ENCODE measurements at places on chromosomes 13 and 19. TPM values are rescaled to one million over a fixed set of nuclear protein-coding genes. Genes with fewer than 3 reads are reported as not detected.

DNA sequence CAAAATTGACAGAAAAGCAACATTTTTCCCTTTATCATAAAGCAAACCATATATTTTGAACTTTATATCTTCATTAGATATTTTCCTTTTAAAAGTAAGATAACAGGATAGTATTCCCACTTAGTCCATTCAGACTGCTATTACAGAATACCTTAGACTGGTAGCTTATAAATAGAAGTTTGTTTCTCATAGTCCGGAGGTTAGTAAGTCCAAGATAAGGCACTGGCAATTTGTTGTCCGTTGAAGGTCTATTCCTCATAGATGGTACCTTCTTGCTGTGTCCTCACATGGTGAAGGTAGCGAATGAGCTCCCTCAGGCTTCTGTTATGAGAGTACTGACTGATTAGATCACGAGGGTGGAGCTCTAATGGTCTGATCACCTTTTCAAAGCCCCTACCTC lies 70.4 kb downstream of the ZMYM2 start:
- no peak for DNase-seq

- no peak for DNase-seq
These were observed 29.4 kb downstream of the AP1M1 start for GRCh38 chr19:16226878-16227836.

DNA sequence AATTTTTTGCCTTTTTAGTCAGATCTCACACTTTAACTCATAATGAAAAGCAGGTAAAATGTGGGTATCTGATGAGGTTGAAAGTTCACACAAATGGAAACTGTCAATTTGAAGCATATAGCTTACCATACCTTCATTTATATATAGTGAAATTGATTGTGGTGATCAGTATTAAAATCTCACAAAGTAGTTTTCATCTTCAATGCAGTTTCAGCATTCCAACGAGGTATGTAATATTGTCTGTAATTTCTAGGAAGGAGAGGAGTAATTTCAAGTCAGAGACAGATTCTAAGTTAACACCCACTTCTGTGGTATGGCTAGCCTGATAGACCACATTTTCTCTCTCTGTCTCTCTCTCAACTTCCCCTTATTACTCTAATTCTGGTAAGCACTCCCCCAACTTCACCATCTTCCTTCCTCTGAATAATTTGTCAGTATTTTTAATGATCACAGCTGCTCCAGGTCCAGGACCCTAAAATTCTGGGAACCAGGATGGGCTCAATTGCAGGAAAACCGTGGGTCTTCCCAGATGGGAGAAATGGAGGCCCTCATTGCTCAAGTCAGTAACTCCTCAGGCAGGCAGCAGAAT lies 455.7 kb downstream of the FGF9 start:
- DNase-seq: no peak

DNA sequence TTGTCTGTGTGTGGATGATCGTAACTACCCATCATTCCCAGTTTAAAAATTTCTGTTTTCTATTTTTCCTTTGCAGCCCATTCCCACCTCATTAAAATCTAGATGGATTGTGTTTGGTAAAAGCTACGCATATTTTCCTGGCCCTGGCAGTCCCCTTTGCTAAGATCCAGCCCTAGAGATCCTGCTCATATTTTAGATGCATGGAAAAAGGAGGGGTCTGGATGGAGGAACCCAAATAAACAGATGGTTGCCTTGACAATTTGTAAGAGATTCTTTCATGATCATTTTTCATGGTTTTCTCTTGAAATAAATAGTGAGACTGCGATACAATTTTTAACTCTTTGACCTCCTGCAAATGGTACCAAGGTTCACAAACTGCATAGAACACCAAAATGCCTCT lies 174.4 kb downstream of the SLC7A1 start:
- no peak for DNase-seq

DNA sequence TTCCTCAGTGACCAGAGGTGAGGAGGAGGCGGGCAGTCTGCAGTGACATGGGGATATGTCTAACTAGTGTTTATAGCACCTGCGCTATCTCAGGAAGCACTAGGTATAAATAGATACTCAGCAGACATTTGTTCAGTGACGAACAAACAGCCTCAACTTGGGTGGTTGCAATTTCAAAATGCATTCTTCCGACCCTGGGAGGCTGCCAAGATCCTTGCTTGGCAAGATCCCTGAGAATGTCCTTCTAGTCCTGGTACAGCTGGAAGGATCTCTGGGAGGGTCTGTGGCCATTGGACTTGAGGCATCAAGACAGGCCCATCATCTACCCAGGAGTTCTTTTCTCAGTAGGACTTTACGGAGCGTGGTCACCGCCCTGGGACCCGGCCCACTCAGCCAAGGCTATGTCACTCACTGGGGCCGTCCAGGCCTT lies 299.5 kb downstream of the ZNF536 start:
- no peak for DNase-seq

DNA sequence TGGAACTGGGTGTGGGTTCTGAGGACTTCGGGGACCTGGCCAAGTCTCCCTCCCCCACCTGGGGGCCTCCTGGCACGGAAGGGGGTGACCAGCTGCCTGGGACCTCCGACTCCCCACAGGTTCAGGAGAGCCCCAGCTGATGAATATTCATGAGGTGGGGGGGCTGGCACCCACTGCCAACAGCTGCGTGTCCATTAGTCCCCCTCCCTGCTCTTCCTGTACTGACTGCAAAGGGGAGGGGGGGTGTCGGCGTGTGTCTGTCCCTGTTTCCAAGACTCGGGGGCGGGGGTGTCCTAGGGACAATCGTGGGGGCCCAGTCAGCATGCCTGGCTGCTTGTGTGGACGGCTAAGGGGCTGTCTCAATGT lies 10.6 kb upstream of the NFIX start:
- DNase-seq: no peak

- no peak for DNase-seq
These were observed 14.4 kb downstream of the TTYH1 start for GRCh38 chr19:54429545-54430227.

The CRX gene
- not detected for total RNA-seq

GRCh38 chr13:50235604-50236342 lies 220.5 kb downstream of the KCNRG start:
- DNase-seq: no peak

DNA sequence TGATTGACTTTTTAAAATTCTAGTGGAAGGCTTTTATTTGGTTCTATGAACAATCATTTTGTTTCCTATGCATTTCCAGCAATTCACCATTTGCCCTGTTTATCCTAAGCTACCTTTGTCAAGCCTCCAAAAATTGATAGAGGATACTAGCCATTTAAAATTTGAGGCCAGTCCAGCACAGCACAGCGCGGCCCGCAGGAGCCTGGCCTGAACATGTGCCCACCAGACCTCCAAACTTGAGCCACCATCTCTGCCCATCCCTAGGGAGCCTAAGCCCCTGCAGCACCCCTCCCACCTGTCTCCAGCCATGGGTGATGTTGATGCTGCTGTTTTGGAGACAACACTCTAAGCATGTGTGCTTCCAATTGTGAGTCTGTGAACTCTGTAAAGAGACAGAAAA lies 57.5 kb downstream of the SPRYD7 start:
- DNase-seq: no peak

The NPAS1 gene
- total RNA-seq: 0.54 TPM

DNA sequence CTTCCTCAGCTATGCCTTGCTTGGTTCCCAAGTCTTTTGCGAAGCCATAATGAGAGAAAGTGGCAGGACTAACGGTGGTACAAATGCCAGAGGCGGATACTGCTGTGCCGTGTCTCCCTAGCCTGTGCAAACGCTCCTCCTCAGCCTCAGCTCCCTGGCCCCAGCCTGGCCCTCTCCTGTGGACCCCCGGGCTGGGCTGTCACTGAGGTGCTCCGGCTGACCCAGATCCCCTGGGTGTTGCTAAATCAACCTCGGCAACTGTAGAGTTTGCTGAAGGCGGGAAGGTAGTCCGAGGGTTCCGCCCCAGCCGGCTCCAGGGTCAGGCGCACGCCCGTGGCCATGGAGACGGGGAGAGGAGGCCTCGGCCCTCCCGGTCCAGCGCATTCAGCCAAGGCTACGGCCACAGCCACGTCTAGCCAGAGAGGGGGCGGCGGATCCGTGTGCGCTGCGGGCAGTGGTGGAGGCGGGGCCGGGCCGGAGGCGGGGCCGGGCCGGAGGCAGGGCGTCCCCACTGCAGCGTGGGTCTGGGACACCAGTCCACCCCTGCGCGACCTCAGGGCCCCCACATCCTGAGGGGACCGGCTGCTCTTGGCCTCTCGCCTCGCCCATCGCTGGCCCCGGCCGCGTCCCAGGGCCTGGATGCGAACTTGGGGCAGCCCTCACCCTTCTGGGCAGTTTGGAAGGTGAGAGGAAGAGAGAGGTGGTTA lies 16.4 kb upstream of the ZNF492 start:
- DNase-seq: peak; percentile 74

DNA sequence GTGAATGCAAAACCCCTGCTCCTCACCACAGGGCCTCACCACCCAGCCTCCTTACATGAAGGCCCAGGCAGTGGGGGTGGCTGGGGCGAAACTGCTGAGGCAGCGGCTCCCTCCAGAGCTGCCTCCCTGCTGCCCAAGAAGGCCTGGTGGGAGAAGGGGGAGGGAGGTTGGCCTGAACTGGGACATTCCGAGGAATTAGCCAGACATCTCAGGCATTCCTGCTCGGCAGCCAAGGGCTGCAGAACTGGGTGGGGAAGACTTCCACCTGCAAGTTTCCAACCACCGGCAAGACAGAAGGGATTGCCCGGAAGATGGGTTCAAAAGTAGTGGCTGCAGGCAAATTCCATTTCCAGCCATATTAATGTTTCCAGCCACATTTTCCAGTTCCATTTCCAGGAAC lies 2.3 kb upstream of the PSPN start:
- DNase-seq: no peak

The SBK3 gene
- 6.7 TPM for total RNA-seq

GRCh38 chr13:36965767-36966166 lies 33.4 kb downstream of the ALG5 start:
- no peak for DNase-seq

DNA sequence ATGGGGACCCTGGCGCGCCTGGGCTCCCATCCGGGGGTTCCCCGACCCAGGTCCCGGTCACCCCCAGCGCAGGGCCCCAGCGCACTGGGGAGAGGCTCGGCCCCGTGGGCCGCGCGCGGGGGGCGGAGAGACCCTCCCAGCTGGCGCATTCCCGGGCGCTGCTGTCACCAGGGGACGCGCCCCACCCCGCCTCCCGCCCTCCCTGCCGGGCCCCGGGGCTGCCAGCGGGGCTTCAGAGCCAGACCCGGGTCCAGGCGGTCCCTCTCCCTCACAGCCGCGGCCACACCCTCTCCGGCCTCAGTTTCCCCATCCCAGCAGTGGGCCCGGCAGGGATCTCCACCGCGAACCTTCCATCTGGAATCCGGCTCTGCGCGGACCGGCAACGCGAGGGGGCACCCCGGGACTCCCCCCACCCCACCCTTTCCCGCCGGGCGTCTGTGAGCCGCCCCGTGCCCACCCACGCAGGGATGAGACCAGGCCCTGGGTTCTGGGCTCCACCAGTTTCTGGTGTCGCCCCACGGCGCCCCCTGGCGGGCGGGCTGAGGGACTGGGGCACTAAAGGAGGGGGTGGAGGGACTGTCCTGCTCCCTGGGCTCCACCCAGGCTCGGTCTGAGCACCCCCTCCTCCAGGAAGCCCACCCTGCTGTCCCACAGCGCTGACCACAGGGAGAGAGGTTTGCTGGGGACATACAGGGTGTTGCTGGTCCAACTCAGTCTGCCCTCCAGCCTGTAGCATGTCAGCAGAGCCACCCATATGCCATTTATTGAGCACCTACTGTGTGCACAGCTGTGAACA lies 878 bp upstream of the ADAMTSL5 start:
- DNase-seq: no peak

GRCh38 chr13:23541221-23541824 lies 28.9 kb upstream of the TNFRSF19 start:
- no peak for DNase-seq

- DNase-seq: no peak
These were observed 18.2 kb upstream of the IGFL1 start for GRCh38 chr19:46211201-46211881.

- no peak for DNase-seq
These were observed 8.5 kb downstream of the CDX2 start for GRCh38 chr13:27960362-27961226.

DNA sequence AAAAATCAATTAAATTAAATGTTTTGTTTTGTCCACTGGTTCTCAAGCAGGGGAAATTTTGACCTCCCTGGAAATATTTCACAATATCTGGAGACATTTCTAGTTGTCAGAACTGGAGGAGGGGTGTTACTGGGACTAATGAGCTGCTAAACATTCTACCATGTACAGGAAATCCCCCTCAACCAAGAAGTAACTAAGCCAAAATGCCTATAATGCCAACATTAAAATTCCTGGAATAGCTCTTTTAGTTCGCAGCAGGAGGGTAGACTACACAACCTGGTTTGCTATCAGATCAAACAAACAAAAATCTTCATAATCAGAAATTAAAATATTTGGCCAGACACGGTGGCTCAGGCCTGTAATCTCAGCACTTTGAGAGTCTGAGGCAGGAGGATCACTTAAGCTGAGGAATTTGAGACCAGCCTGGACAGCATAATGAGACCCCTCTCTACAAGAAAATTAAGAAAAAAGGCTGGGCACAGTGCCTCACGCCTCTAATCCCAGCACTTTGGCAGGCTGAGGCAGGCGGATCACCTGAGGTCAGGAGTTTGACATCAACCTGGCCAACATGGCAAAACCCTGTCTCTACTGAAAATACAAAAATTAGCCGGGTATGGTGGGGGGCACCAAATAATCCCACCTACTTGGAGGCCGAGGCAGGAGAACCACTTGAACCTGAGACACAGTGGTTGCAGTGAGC lies 13.7 kb upstream of the SMARCA4 start:
- DNase-seq: no peak

- DNase-seq: no peak
These were observed 13.1 kb downstream of the ZNF773 start for GRCh38 chr19:57512845-57513244.

DNA sequence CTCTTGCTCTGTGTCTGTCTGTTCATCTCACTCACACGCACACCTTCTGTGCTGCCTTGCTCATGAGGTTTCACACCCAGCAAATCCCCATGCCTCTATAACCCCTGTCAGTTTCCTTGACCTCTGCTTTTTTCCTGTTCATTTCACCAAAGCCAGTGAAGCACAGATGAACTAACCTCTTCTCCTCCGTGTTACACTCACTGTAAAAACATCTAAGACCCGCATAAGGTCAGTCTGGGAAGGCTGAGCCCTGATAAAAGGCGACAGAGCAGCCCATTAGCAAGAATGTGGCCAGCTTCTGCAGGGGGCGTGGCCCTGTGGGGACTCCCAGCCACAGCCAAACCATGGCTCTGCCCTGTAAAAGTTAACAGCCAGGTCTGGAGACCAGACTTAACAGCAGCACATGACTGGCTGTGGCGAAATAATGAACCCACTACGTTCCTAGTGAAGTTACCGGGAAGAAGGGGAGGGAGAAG lies 42.8 kb upstream of the NPAS1 start:
- DNase-seq: no peak

The LIG1 gene
- 5.2 TPM for total RNA-seq
